NCI-H2081 treated with DMSO at 0.1 percent for 48 hours (cell line): ENCODE measurements at places on chromosomes 2 and 18.

- DNase-seq = no peak
Observed at GRCh38 chr2:98515250-98515991, 70.8 kb downstream of the INPP4A start.

GRCh38 chr2:190584980-190585661, 50.6 kb upstream of the NEMP2 start:
- DNase-seq = no peak

DNA sequence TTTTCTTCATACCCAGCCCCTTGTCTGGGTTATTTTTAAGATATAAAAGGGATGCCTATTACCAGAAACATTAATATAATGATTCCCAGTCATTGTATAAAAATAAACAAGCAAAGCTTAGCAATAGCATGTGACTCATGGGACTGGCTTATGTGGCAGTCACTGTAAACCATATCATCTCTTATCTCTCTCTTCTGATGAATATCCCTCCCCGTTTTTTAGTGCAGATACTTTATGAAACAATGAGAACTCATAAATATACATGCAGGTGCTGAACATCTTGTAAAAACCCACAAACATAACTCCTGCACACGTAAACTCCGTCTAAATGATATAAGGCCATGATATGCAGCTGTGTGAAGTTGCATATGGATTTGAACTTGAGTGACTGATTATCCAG, 154.9 kb downstream of the MGAT5 start:
- DNase-seq = no peak

- no peak for DNase-seq
Observed at GRCh38 chr2:188485496-188485895, 193.8 kb downstream of the GULP1 start.

DNA sequence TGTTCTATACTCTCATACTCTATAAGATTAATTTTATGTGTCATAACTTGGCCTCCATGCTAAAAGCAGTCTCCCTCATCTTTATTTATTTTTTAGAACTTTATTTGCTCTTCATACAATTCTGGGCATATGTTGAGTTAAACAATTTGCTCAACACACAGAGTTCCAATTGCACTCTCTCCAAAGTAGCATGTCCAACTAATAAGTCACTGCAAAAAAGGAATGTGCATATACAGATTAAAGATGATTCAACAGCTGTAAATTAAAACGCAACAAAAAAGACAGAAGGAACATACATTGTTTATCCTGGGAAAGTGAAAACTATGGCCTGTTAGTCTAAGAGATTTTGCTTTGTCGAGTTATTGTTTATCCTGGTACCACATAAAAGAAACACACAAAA, 277.7 kb upstream of the ACVR2A start:
- DNase-seq = no peak

DNA sequence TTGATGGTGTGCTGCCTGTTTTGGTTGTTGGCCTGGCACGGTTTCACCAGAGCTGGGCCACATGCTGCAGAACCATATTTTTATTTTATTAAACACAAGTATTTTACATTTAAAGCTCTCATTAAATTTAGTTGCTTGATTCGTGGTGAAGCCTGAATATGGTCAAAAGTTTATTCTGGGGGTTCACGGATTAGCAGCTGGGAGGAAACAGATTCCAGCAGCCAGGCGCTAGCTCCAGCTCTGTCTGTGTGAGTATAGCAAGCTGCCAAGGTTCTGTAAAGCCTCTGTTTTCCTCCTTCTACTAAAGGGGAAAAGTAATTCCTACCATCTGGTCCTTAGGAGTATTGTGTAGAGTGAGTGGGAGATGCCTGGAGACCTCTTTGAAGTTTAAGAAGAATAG, 22.5 kb downstream of the GATA6 start:
- DNase-seq = no peak

GRCh38 chr18:68060871-68061270, 544.4 kb upstream of the DSEL start:
- DNase-seq = no peak

DNA sequence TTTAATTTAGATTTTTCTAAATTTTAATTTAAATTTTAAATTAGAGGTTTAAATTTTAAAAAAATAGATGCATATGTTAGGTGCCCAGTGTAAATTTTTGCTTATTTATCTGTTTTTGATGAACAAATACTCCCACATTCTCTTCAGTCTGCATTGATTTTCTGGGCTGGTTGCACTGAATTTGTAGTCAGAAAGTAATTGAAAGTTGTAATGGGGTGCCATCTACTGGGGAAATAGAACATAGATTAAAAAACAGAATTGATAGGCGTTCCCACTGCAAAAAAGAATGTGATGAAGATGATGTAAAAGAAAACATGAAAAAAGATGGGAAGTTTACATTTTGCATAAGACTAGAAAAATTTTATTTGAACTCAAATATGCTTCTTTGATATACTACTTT, 51.7 kb upstream of the CCDC85A start:
- DNase-seq = peak; percentile 52

- no peak for DNase-seq
Observed at GRCh38 chr18:49623571-49623970, 61.7 kb downstream of the LIPG start.

- no peak for DNase-seq
Observed at GRCh38 chr2:232925153-232925820, 55.2 kb downstream of the SNORC start.

DNA sequence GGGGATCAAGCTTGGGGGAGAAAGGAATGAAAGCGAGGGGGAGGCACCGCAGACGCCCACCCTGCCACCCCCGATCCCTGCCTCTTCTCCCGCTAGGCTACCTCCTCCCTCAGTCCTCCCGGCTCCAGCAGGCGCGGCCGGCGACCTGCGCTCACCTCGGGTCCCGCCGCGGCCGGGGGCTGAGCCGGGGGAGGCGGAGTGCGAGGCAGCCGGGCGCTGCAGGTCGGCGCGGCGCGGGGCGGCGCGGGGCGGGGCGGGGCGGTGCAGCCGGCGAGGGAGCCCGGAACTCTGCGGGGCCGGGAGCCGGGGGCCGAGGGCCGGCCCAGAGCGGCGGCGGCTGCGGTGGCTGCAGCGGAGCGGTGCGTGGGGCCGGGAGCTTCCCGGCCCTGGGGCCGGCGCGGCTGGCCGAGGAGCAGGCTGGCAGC, 477 bp downstream of the ACVR1 start:
- no peak for DNase-seq

GRCh38 chr18:44882163-44882868, 201.6 kb downstream of the SETBP1 start:
- DNase-seq = no peak

DNA sequence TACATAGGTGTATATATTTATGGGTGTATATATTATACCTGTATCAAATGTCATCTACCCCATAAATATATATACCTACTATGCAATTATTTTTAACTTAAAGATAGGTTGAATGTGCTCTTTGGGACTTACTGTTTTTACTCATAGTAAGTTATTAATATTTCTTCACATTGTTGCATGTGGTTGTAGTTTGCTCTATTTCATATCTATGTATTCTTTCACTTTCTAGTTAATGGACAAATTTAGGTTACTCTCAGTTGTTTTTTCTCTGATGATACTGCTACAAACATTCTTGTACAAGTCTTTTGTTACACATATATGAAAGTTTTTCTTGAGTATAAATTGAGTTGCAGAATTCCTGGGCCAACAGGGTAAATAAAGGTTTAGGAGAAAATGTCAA, 601.8 kb upstream of the ID2 start:
- no peak for DNase-seq

GRCh38 chr2:237296756-237297155, 117.2 kb downstream of the COL6A3 start:
- DNase-seq = no peak
